ENCODE measurements at places on chromosomes 1 and 21.

DNA sequence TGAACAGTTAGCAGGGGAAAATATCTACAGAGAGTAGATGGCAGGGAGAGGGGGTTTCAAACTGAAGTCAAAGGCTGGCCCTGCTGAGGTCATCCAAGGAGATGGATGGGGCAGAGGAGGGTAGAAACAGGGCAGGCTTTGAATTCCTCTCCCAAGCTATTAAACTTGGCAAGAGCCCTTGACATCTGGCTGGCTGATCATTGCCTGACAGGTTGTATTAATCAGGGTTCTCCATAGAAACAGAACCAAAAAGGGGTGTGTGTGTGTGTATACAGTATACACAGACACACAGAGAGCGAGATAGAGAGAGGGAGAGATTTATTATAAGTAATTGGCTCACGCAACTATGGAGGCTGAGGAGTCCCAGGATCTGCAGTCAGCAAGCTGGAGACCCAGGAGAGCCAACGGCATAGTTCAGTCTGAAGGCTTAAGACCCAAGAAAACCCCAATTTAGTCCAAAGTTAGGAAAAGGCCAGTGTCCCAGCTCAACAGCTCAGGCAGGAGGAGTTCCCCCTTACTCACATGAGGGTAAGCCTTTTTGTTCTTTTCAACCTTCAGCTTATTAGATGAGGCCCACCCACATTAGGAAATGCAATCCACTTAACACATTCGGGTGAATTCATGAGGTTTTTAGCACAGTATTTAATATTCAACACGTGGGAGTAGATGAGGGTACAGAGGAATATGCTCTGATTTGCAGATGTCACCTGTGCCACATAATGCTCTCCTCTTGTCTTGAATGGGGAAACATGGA is 46.7 kb upstream of the HAO2 start:
- DNase-seq: no peak

DNA sequence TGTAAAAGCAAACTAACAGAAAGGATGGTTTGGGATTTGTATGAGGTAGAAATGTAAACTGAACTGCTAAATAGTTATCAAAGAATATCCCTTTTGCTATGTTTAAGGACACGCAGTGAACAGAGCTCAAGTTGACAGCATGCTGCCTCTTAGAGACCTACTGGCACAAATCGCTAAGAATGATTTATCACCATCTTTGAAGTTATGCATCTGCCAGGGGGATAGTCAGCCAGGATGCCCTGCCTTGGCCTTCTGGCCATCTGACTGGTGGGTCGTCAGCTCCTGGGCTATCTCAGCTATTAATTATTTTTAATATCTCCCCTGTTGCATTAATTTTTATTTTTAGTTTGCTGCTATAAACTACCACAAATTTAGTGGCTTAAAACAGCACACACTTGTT is 334.8 kb upstream of the KAZN start:
- DNase-seq: no peak

GRCh38 chr1:46749404-46749803 is 30.5 kb upstream of the EFCAB14 start:
- DNase-seq: no peak

DNA sequence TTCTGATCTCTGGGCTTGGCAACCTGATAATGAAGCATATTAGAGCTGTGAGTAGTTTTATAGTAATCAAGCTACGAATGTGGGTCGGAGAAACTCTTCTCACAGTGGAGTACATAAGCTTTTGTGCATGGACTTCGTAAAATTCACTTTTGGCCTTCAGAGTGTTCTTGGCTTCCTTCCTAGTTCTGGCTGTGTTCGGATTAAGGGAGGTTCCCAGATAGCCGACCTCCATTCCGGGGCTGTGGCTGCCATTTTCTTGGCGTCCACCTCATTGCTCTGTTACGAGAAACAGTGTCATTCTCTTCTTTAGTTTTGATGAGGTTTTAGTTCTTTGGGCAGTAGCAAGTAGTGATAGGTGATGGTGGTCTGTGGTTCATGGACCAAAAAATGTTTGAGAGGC is 26.3 kb downstream of the CAMTA1 start:
- DNase-seq: no peak

DNA sequence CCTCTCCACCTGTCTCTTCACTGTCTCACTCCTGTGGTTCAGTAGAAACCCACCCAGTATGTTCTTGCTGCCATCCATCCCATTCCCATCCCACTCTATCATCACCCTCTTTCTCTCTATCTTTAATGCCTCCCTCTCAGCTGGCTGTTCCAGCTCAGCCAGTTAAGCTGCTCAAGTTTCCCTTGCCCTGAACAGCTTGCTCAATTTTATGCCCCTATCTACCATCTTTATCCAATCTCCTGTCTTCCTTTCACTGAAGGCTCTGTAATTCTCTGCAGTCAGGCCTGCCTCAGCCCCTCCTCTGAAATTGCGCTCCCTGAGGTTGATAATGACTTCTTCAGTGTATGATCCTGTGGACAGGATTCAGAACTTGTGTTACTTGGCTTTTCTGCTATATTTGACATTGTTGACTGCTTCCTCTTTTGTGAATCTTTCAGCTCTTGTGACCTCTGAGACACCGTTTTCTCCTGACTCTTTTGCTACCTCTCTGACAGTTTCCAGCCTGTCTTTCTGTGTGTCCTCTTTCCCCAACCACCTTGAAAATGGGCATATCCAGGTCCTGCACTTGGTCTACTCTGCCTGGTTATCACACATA is 13.9 kb upstream of the BCAR3 start:
- DNase-seq: no peak

DNA sequence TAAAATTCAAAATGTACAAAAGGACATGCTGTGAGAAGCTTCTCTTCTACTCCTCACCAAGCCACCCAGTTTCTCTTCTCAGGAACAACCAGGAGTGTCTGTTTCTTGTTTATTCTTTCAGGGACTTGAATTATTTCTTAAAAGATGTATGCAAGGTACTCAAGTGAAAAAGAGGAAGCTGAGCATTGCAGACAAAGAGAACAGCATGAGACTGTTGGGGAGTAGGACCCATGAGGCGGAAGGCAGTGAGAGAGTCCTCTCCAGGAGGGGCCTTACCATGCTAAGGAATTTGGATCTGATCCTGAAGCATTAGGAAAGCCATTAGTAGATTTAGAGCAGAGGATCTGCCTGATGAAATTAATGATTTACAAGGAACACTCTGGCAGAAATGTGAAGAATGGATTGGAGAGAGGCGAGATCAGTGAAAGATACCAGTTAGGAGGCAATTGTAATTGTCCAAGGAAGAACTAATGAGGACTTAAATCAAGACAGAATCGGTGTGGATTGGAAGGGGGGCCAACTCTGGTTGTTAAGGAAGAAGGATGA is 14.7 kb upstream of the SSX2IP start:
- no peak for DNase-seq

- DNase-seq: peak; percentile 65
Measured at GRCh38 chr1:161021165-161021969, 415 bp upstream of the F11R start.

DNA sequence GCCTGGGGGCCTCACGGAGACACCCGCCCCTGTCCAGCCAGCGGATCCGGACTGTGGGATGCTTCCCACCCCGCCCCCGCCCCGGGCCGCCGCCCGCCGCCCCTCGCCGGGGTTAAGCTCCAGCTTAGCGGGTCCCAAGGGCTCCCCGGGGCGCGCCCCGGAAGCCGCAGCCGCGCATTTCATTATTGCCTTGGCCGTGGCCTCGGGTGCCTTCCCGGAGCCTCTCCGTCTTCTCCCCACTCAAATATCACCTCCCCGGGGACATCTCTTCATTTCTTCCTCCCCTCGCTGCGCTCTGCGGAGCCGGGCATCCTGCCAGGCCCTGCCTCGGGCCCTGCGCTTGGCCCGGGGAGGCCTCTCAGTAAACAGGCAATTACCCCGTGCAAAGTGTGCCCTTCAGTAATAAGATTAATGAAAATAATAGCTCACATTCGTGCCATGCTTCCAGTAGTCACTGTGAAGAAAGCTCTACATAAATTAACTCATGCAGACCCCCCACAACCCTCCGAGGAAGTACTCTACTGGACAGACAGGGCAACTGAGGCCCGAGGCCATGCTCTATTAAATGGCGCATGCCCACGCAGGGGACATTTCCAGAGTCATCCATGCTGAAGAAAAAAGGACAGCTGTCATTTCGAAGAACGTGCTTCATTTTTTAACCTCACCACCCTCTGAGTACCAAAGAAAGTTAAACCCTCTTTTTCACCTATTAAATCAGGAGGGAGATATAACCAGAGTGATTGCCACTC is 49.9 kb upstream of the LAPTM5 start:
- DNase-seq: no peak

DNA sequence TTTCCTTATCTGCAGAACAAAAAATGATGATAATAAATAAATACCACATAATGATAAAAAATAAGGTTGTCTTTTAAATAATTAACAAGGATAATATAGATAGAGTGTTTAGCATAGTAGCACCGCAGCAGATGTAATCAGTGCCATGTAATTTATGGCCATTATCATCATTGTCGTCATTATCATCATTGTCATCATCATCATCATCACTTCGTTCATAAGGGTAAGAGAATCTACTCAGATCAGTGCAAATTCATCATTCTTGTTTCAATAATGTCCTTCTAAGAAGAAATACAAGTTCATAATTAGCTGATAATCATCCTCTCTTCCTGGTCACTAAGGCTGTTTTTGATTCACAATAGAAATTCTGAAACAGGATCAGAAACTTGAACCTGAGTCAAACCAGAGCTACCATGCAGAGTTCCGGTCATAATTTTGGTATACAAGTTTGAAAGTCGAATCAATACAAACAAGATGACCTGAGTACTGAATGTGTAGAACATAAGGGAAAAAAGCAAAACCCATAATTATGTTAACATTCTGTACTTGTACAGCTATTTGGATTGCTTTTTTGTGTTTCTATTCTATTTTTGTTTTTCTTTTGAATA is 172.0 kb downstream of the LRRC40 start:
- DNase-seq: no peak

GRCh38 chr1:183732236-183732880 is 72.6 kb upstream of the RGL1 start:
- no peak for DNase-seq

DNA sequence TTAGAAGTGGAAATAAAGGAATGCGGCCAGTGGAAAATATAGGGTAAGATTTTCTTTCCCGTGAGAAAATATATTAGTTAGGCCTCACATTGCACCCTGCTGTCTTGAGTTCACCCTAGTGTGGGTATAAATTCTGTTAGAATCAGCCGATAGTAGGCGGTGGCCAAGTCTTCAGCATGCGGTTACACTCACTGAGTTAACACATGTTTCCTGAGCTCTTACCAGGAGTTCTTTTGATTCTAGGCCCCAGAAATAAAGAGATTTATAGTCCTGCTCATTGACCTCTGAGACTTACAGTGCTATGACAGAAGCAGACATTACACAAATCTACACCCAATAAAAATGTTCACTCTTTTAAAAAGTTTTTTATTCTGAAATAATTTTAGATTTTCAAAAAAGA is 279.3 kb upstream of the LRRC7 start:
- no peak for DNase-seq

DNA sequence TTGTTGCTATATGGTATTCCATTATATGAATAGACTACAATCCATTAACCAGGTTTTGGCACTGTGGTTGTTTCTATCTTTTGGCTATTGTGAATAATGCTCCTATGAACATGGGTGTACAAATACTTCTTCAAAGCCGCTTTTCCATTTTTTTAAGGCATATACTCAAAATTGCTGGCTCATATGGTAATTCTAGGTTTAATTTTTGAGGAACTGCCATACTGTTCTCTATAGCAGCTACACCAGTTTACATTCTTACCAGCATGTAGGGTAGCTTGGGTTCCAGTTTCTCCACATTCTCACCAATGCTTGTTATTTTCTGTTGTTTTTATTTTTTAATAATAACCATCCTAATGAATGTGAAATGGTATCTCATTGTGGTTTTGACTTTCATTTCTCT is 19.9 kb upstream of the AGO1 start:
- no peak for DNase-seq

GRCh38 chr1:202357506-202357905 is 9.0 kb downstream of the PPP1R12B start:
- DNase-seq: no peak

- DNase-seq: no peak
Measured at GRCh38 chr1:64701071-64701470, 43.8 kb upstream of the RAVER2 start.

GRCh38 chr1:22326931-22327330 is 124.7 kb upstream of the ZBTB40 start:
- no peak for DNase-seq

Data from activated naive CD4-positive, alpha-beta T cell (primary cell).